EL (cell line): ENCODE measurements at places on chromosomes 1 and 21.

DNA sequence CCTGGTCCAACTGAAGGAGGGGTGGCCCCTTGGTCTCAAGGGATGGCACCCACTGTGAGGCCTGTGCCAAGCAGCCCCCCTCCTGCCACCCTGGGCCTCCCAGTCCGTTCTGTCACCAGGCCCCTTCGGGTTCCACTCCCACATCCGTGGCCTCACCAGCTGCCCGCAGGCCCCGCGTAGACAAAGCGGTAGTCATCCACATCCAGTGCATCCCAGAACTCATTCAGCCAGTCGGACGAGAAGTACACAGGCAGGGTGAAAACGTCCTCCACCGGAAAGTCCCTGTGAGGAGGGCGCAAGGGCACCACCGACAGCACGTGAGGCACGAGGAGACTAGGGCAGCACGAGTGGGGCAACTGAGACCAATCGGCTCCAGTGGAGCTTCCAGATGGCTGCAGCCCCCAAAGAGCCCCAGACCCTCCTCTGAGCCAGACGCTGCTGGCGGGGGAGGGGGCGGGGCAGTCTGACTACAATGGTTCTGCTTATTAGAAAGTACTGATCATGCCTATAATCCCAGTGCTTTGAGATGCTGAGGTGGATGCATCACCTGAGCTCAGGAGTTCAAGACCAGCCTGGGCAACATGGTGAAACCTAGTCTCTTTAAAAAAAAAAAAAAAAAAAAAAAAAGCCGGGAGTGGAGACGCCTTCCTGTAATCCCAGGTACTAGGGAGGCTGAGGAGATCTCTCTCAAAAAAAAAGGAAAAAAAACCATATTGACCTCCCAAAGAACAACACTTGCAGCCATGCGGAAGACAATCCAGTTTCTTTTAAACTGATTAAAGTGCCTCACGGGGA lies 1.2 kb downstream of the JMJD4 start:
- DNase-seq, result no peak

DNA sequence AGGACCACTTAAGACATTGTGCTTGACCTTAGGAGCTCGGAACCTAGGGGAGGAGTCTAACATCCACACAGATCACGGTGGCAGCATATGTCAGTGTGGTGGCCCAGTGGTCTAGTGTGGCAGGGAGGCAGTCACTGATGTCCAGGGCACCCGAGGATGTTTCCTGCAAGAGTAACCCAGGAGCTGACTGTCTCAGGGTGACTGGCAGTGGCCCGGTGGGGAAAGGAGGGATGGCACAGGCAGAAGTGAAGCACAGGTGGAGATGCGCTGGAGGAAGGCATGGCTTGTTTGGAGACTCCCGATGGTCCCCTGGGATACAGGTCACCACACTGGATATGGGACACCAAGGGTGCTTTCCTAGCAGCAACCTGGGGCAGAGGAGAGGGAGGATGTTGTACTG lies 16.3 kb downstream of the CHIT1 start:
- DNase-seq, result no peak

GRCh38 chr1:52263153-52263910 lies 102.7 kb downstream of the CC2D1B start:
- no peak for DNase-seq

GRCh38 chr1:82045221-82045620 lies 244.5 kb downstream of the ADGRL2 start:
- DNase-seq, result no peak

GRCh38 chr21:44260066-44260465 lies 1.6 kb downstream of the DNMT3L start:
- no peak for DNase-seq

GRCh38 chr1:106224426-106224825 lies 832.0 kb upstream of the PRMT6 start:
- no peak for DNase-seq

DNA sequence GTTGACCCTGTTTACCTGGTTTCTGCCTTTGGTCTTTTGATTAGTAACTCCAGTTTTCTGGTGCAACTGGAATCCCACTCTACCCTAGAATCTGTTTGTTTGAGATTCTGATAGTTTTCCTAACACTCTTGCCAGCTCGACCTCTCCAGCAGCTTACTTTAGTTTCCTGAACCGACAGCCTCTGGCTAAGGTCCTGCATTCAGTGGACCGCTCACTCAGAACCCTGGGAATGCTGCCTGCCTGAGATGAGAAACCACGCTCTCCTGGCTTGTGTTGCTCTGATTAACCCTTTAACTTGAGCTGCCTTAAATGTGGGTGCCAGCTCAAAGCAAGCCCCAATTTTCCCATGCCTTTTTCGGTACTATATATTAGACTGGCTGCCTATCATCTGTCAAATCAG lies 45.3 kb upstream of the SIPA1L2 start:
- no peak for DNase-seq

- no peak for DNase-seq
Observed at GRCh38 chr21:31490443-31490842, 146.4 kb upstream of the TIAM1 start.

- no peak for DNase-seq
Observed at GRCh38 chr1:65965112-65965996, 172.7 kb downstream of the PDE4B start.

- no peak for DNase-seq
Observed at GRCh38 chr1:162229549-162229948, 147.1 kb downstream of the SPATA46 start.

- peak; percentile 58 for DNase-seq
Observed at GRCh38 chr1:21781815-21782348, 1.1 kb downstream of the USP48 start.

DNA sequence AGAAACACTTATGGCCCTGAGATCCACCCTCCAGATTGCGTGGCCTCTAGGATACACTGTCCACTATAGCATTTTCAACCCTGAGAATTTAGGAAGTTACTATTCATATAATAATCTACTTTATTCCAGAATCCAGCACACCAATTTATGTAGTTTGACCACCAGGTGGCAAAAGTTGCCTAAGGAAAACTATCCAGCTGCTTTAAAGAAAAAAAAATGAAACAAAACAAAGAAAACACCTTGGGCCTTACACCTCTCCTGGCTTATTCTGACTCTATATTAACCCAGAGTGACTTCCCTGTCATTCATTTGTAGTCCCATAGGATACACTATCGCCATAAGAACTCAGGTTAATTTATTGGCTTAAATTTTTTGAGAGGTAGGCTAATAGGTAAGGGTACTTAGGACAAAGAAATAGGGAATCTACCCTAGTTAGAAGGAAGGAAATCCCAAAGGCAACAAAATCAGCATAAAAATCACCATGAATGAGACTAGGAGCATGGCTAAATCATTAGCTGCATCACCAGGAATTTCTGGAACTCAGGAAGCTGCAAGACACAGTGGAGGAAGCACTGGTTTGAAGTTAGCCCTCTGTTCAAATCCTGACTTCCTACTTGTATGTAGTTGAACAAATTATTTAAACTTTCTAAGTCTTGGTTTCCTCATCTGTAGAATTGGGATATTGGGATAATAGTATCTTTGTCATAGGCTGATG lies 107.5 kb downstream of the SPAG17 start:
- peak; percentile 37 for DNase-seq

DNA sequence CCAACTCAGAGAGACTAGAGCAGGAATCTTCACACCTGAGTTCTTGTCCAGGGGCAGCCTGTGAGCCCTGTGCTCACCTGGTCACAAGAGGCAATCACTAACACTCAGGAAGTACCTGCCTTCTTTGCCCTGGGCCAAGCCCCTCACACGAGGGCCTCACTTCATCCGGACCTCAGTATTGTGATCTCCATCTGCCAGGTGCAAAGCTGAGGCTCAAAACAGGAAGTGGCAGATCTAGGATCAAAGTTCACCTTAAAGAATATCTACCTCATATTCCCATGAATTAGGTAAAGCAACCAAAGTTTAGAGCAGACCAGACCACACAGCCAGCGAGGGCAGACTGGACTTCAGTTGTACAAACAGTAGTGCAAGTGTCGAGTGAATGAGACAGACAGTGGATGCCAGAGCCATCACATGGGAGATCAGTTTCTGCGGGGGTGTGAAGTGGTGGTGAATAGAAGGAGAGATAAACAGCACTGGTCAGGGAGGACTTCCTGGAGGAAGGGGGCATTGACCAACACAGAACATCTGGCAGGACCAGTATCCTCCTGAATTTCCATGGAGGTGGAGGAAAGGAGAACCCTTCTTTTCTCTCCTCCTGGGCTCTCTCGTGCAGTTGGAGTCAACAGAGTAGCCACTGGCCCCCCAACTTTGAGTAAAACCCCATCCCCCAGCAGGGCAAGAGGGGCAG lies 116.6 kb upstream of the ZBTB40 start:
- no peak for DNase-seq

DNA sequence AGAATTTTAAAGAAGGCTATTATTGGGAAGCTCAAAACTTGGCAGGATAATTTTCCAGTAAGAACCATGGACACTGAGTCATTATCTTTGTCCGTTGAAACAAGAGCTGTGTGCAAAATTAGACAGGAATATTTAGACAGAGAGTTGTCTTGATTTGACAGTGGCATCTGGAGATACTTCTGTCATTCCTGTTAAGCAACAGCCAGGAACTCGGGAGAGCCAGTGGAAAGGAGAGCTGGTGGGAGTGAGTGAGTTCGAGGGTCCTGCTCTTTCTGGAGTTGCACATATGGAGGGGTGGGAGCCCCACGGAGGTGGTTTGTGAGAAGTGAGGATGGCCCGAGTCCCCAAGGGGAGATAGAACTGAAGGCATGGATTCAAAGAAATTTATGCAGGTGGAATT lies 3.1 kb downstream of the COQ8A start:
- DNase-seq, result no peak

DNA sequence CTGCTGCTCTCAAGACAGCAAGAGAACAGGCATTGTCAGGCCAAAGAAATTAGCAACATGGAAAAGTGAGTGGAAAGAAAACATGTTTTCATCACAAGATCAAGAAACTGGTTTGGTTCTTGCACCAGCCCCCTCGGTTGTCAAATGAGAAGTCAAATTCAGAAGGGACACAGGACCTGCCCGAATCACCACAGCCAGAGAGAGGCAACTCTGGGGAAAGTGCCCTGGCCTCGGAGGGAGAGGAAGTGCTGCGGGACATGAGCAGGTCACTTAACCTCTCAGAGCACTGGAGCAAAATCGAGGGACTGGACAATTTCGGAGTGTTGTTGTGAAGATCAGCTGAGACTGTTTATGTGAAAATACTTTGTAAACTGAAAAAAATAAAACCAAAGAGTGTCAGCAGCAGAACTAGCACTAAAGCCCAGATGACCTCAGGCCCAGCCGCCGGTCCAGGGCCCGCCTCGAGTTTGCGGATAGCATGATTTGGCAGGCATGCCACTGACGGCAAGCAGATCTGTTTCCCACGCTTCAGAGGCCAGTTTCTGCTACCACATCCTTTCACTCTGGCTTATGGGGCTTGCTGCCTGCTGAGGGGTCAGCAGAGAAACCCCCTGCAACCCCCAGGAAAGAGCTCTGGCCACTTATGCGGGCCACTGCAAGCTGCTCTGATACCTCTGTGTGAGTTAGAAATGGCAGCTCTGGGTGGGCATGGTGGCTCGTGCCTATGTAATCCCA lies 32.1 kb downstream of the CD247 start:
- no peak for DNase-seq

DNA sequence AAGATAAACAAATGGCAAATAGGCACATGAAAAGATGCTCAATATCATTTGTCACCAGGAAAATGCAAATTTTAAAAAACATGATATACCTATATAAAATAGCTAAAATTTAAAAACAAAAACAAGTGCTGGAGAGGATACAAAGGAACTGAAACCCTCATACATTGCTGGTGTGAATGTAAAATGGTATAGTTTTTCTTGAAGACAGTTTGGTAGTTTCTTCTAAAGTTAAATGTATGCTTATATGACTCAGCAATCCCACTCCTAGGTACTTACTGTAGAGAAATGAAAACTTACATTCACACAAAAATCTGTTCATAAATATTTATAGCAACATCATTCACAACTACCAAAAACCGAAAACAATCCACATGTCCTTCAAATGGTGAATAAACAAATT lies 11.2 kb downstream of the TAF12 start:
- no peak for DNase-seq

DNA sequence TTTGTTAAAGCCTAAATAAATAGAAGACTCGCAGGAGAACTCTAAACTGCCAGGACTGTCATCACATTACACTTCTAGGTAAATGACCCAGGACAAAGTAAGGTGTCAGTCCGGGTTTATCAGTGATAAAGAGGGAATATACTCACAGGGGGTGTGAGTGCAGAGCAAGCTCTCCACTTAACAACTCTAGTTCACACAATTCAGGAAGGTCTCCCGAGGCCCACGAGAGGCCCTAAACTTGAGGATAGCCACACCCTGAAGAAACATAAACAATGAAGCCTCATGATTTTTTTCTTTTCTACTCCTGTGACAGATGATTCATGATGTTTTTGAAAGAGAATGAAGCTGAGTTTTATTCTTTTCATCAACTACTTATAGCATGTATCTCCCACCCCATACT lies 65.6 kb upstream of the EXO1 start:
- DNase-seq, result no peak
